ENCODE measurements at places on chromosomes 16 and 17.

GRCh38 chr17:27323538-27324215, 29.8 kb downstream of the WSB1 start:
- no peak for DNase-seq

GRCh38 chr17:38660097-38661025, 14.4 kb downstream of the EPOP start:
- no peak for DNase-seq

- DNase-seq, result no peak
These were observed 50.9 kb downstream of the ERCC4 start for GRCh38 chr16:13970708-13971422.

DNA sequence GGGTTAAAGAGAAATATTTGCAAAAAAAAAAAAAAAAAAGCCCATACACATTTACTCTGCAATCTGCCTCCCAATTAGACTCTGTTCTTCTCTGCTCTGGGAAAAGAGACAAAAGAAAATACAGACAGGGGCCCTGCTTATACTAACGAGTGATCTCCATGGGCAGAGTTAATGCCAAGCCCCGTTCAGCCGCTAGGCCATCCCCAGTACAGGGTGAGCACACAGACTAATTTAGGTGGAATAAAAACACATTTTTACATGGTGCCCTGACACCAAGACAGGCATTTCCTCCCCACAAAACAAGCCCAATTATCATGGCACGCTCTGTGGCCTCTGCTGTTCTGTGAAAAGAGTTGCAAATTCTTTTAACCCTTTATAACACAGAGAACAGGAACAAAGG, 356.3 kb upstream of the C16orf82 start:
- DNase-seq, result no peak

- DNase-seq, result no peak
These were observed 133.2 kb upstream of the AXIN2 start for GRCh38 chr17:65694601-65695000.

DNA sequence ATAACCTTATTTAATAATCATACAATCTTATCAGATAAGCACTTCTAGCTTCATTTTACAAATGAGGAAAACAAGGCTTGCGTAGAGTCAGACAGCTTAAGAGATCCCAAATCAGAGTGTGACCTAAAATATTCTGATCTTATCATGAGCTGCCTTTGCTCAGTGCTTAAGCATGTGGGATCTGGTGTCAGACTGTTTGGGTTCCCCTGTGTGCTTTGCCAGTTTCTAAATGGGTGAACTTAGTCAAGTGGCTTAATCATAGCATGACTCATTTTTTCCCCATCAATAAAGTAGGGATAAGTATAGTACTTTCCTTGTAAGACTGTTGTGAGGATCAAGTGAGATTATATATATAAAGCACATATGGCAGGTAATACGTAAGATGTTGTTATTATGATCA, 612.6 kb upstream of the C16orf82 start:
- no peak for DNase-seq

DNA sequence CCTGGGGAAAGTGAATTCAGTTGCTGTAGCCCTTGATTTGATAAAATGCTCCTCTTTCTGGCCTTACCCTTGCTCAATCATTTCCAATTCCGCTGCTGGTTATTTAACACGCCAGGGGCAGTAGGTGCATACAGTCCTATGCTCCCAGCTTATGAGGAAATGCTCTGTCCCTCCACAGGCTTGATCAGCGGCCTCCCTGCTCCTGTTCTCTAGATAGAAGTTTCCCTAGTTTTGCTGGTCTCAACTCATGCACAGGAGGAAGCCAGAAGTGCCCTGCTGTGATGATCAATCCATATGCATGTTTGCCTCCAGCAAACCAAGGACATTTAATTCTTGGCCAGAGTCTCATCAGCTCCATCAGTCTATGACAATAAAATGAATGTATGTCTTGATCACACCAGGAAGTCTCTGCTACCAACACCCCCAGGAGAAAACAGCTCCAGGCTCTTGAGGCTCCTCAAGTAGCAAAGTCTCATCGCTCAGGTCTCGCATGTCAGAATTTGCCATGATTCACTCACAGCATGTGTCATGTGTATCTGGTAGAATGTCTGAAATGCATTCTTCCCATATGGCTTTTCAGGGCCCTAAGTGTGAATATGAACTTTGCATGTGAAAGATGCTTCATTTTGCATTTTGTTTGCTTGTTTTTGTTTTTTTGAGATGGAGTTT, 208.9 kb downstream of the CDH13 start:
- no peak for DNase-seq

- no peak for DNase-seq
These were observed 1.7 kb downstream of the ATP2C2 start for GRCh38 chr16:84369938-84370627.

DNA sequence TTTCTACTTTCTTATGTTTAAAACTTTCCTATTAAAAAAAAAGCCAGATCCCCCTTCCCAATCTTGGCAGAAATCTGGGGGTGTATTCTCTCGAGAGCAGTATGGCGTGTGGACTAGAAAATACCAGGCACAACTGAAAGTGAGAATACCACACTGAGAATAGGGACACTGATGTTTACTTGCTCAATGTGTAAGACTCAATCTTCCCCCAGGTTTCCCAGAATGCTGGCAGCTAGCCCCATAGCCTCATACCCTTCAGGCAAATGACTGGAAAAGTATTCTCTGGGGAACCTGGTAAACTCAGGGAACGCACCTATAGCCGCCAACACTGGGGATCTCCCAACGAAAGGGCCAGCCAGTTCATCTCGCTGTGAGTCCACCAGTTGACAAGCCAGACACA, 15.3 kb downstream of the ZZEF1 start:
- DNase-seq, result no peak

Data from stimulated activated CD8-positive, alpha-beta memory T cell treated with anti-CD3 and anti-CD28 coated beads, Interleukin-4, amount 100 ng/mL, for 24 hours (primary cell).